Kidney tubule cell (primary cell): ENCODE measurements at places on chromosomes 6 and 20.

DNA sequence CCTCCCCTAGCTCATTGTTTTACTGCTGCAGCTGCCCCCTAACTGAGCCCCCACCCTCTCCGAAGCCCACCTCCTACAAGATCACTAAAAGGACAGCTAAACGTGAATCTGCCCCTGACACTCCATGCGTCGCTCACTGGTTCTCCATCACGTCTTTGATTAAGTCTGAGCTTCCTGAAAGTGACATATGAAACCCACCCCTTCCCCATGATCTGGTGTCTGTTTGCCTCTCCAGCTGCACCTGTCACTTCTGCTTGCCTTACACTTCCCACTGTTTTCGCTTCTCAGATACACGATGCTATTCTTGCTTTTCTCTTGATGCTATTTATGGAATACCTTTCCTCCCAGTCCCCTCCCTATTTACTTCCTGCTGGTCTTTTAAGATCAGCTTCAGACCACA is 8.0 kb upstream of the PERP start:
- DNase-seq, result no peak

DNA sequence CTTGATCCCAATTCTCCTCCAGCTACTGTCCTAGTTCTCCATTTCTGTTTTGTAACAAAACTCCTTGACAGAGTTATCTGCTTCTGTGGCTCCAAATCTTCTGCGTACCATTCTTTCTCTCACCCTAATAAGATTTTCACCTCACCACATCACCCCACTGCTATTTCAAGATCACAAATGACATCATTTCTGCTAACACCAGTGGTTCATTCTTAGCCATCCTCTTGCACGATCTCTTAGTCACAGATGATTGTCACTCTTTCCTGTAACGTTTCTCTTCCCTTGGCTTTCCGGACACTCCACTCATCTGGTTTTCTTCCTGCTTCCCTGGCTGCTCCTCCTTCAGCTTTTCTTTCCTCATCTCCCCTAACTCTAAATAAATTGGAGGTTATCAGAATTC is 56.8 kb upstream of the FABP7 start:
- peak; percentile 25 for DNase-seq

DNA sequence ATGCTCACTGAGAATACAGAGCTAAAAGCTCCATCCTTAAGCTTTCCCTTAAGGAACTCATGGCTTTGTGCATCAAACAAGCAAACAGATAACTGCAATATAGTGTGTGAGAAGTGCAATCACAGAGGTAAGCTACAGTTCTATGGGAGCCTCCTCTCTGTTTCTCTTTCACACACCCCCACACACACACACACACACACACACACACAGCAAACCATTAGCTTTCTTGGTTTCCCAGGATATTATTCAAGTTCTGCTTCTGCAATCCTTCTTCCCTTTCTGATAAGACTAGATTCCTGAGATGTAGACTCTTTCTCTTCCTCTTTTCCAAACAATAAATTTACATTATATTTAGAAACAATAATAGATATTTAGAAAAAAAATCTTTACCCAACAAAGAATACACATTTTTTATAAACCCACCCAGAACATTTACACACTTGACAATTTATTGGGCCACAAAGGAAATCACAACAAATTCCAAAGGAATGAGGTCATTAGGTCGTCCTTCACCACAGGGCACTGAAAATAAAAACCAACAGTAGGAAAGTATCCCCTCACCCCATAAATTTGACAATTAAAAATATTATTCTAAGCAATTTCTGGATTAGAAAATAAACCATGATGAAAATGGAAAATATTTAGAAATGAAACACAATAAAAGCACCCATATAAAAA is 9.3 kb upstream of the GFOD1 start:
- peak; percentile 45 for DNase-seq

DNA sequence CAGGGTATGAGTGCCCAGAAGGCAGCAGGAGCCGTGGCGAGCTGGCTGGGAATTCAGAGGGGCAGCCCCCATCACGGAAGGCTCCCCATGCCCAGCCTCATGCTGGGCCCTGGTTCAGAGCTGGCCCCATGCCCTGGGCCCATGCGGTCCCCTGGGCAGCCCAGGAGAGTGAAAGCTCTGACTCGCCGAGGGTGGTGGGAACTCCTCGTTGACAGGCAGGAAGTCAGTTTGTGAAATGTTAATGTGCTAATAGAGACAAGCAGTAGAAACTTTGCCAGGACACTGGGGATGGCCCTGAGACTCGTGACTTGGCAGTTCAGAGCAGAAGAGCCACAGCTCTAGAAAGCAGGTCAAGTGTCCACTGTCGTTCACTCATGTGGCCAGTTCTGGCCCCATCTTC is 353.0 kb downstream of the TAF4 start:
- no peak for DNase-seq

DNA sequence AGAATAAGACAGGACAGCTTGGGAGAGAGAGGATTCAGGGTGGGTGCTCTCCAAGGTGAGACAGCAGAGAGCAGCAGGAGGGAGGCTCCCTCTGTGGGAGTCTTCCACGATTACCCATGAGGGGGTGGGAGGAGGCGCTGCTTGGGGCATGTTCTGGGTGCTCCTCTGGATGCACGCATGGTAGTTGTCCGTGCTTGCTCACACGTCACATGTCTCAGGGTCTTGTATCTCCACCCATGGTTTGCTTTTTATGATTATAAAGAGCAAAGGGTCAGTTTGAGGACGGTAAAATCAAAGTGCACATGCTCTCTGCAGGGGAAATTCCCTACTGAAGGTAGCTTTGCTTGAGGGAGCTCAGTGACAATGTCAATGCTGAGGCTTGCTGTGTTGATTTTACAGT is 338.4 kb downstream of the THBS2 start:
- no peak for DNase-seq

GRCh38 chr6:47817749-47818148 is 35.9 kb downstream of the OPN5 start:
- DNase-seq, result no peak

GRCh38 chr6:112237595-112237994 is 16.8 kb downstream of the LAMA4 start:
- DNase-seq, result peak; percentile 29

DNA sequence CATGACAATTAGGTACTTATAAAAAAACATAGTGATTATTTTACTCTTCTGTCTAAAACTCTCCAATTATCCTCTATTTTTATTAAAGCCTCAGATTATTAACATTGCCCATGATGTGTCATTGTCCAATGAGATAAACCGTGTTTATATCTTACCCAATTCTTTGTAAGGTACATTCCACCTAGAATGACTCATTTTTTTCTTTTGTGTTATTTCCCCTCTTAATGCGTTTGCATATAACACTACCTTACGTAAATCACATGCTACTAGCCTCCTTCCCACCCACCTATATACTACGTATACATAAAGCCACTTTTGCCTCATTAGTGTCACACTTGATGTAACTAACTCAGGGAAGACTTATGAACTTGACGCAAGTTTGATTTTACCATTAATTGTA is 336.3 kb upstream of the PTCHD4 start:
- DNase-seq, result no peak

GRCh38 chr6:11324453-11325015 is 92.1 kb upstream of the NEDD9 start:
- no peak for DNase-seq

DNA sequence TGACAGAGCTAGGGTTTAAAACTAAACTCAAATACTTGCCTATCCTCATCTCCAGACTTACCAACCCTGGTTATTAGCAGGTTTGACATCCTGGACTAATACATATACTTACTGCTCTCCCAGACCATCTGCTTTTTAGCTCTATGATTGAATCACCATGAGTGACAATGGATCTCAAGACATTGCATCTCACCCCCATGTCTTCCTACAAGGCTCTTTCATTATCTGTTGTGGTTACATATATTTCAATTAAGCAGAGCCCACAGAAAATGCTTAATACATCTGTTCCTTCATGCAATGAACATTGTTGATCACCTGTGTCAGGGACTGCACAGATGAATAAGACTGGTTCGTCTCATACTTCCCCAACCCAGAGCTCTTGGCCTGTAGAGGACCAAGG is 19.4 kb downstream of the SAMD3 start:
- DNase-seq, result no peak

DNA sequence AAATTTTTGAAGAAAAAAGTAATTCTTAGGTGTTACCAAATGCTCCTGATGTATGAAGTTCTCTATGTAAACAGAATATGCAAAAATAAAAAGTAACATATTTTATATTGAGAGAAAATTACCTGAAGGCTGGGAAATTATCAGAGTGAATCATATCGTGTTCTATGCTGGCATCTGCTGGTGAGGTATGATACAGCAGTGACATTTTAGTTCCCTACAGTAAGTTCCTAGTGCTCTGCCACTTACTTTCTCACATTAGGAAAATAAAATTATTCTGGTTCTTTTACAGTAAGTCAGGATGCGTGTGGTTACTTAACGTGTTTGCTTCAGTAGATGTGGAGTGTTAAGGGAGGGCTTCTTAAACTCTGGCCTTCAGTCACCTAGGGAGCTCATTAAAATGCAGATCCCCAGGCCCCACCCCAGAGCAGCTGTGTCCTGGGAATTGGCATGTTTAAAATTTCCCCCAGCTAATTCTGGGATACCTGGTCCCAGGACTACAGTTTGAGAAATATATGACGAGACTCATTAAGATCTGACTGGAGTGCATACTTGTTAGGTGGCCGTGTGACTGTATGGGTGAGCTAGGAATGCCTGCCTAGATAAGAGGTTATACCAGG is 3.2 kb downstream of the ACTR5 start:
- DNase-seq, result peak; percentile 50

DNA sequence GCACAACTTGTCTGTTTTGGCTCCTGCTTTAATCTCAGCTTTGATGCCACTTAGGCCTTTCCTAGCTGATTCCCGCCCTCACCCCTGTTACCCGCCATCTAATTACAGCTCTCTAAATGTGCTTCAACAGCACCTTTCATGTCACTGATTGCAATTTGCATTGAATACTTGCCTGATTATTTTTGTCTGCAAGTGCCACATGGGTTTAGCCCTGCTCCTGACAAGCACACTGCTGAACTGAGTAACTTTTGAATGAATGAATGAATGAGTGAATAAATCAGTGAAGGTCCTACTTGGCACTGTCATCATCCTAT is 591 bp upstream of the DCBLD1 start:
- no peak for DNase-seq

DNA sequence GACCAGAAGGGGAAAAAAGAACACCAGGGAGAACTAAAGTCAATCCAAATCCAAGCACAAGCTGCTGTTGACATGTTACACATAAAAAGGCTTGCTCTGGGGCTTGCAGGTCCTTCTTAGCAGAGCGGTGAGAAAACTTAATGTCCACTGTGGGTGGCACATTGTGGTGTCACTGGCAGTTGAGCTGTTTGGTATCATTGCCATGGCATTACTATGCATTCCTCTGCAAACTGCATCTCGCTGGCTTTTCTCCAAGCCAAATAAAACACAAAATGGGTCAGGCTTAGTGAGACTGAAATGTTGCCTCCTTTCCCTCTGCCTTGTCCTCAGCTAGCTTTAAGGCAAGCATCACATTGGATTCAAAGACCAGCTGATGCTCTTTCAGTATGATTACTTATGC is 40.9 kb downstream of the LY86 start:
- peak; percentile 33 for DNase-seq

DNA sequence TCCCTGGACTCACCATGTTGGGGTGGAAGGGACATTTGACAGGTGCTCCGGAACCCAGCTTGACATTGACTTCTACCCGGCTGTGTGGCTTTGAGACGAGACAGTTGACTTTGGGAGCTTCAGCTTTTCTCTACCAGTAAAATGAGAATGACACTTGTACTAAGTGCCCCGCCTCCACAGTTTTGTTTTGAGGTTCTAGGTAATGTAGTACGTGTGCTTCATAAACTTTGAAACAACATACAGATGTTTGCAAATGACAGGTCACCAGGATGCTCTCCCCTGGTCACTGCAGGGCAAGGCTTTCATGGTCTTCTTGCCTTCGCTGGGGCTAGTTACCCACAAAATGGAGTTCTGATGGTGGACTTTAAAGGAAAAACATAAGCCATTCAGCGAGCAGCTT is 31.3 kb downstream of the CLIC5 start:
- no peak for DNase-seq

- peak; percentile 79 for DNase-seq
Observed at GRCh38 chr20:53922901-53923314, 147.5 kb downstream of the BCAS1 start.

- DNase-seq, result no peak
Observed at GRCh38 chr20:44143936-44144335, 43.1 kb downstream of the JPH2 start.

- no peak for DNase-seq
Observed at GRCh38 chr6:160368670-160369069, 20.5 kb downstream of the SLC22A3 start.

- DNase-seq, result no peak
Observed at GRCh38 chr20:63219866-63220521, 4.1 kb upstream of the YTHDF1 start.

DNA sequence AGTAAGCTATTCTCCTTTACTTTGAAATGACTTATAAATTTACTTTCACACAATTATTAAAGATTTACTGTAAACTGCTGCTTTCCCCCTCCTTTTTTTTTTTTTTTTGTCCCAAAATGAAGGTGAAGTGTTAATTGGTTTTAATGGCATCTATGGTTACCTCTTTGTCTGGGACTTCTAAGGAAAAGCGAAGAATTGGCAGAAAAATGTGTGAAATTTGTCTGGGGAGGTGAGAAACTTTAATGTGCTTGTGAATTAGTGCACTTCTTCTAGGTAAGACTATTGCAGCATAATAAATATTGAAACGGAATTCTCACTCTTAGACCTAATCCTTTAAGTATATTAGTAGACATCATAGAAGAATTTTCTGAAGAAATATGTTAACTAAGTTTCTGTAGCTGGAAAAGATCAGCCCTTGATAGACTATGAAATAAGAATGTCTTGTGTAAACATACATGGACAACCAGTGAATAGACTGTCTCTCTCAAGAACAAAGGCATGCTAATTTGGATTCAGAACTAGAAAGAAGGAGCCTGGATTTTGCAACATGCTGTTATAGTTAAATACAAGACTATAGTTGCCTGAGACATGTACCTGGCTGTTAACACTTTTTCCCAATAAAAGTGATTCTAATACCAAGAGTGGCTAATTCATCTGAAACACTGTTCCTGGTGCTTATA is 23.9 kb downstream of the FLRT3 start:
- DNase-seq, result no peak
